Type B pancreatic cell (in vitro differentiated cells): ENCODE measurements at places on chromosomes 6 and 20.

- no peak for DNase-seq
Measured at GRCh38 chr20:37277253-37277593, 12.2 kb upstream of the MANBAL start.

DNA sequence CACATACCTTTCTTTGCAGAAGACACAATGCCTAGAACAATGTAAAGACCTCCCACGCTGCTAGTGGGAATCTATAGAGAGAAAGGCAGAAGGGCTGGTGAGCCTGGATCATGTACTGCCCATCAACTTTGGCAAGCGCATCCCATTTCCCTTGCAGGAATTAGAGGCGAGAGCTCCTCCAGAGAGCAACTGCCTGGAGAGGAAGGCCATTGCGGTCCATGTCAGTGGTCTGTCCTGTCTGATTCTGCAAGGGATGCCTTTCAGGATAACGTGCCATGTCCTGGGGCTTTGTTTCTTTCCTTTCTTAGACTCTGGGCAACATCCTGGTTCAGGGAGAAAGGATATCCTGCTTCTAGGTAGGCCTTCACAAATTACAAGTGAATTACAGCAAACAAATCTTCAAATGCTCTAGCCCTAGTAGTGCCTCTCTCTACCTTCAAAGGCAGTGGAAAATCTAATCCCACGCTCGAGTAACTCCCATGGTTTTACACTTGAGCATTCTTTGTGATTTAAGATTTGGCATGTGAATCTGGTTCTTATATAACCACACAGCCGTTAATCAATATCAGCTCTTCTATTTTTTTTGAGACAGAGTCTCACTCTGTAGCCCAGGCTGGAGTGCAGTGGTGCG, 38.5 kb downstream of the GCNT2 start:
- no peak for DNase-seq

- DNase-seq, result no peak
Measured at GRCh38 chr6:44428682-44429081, 41.2 kb downstream of the CDC5L start.

DNA sequence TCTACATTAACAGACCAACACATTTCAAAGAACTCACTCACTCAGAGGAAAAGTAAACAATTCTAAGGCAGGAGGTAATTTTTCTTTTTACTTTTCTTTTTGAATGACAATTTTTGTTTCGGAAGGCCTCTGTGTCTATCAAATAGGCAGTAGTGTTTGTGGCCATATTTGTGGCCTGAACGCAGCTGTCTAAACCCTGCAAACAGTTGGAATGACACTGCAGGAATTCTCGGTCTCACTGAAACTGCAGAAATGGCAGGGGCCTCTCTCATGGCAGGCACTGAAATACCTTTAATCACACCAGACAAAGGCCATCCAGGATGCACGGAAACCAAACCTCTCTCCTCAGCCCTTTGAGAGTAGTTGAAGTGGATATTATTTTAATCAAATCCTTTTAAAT, 30.4 kb downstream of the FYN start:
- DNase-seq, result no peak
